ENCODE measurements at places on chromosomes 13 and 19.

DNA sequence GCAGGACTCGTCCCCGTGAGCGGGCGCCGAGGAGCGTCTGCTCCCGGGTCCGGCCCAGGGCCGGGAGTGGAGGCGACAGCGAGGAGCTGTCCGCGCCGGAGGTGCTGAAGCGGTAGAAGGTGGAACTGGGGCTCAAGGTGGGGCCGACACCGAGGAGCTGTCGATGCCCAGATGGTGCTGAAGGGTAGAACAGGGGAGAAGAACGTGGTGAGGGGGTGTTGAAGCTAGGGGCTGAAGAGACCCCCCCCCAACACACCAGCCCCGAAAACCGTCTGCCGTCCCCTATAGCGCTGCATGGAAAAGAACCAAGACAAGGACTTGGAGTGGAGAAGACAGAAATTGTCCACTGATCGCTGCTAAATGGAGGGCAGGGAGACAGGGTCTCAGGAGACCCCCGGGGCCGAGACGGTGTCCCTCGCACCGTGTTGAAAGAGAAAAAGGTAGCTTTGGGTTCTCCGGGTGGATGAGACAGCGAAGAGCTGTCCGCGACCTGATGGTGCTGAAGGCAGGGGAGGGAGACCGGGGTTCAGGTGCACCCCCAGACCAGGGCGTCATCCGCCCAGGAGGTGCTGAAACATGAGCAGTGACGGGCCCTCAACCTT, 7.1 kb upstream of the PDE4C start:
- peak; percentile 71 for DNase-seq

- DNase-seq: no peak
These were observed 74.4 kb downstream of the TNFRSF19 start for GRCh38 chr13:23644527-23645138.

DNA sequence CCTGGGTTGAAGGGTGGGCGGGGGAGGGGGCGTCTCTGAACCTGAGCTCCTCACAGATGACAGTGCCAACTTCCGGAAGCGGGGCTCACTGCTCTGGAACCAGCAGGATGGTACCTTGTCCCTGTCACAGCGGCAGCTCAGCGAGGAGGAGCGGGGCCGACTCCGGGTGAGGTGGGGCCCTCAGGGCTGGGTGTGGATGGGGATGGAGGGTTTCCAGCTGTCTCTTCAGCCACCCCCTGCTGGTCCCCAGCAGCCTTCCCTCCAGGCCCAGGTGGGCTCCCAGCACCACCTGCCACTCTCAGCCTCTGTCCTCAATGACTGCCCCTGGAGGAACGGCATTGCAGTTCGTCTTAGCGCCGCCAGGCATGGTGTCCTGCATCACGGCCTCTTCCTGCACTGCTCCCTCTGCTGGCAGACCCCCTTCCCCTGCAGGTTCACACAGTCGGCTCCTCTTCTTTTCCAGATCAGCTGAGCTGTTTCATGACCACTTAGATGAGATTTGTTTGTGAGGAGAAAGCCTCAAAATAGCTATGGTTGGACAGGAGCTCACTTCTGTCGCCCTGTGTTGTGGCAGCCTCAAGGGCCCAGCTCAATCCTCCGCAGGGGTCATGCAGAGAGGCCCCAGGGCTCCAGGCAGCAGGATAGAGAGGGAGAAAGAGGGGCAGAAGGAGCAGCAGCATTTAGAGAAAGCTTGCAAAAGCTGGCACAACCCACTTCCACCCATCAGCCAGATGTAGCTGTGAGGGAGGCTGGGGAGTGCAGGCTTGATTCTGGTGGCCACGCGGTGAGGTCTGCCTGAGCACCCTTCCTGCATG, 2.5 kb upstream of the GARIN5A start:
- DNase-seq: peak; percentile 46

GRCh38 chr19:10920288-10920655, 8.2 kb downstream of the YIPF2 start:
- no peak for DNase-seq

DNA sequence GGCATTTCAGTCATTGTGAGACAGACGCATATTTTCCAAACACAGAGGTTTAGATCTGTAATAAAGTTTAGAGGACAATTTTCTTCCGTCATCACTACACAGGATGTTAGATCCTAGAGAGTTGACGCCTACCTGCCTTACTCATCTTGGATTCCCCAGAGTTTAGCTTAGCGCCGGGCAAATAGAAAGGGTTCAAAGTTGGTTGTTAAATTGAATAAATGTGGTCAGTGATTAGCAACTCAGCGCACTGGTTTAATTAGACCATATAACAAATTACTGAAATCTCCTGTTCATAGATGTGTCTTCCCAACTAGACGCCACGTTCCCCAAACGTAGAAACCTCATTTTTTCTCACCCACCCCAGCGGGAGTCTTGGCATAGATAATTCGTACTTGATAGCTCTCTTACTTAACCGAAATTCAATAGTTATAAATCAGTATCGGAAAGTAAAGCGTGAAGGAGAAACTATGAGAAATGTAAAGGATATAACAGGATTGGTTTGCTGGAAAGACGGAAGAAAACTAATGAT, 726 bp upstream of the UFM1 start:
- peak; percentile 67 for DNase-seq

Data from suppressor macrophage treated with lipopolysaccharide for 1 hour (primary cell).